ENCODE measurements at places on chromosomes 12 and 14.

DNA sequence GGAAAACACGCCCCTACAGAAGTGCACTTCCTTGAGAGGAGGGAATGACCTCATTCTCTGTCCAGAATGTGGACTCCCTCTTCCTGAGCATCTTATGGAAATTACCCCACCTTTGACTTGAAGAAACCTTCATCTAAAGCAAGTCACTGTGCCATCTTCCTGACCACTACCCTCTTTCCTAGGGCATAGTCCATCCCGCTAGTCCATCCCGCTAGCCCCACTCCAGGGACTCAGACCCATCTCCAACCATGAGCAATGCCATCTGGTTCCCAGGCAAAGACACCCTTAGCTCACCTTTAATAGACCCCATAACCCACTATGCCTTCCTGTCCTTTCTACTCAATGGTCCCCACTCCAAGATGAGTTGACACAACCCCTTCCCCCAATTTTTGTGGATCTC is 5.0 kb upstream of the INHBE start:
- no peak for DNase-seq

GRCh38 chr12:11834931-11835330 is 185.5 kb downstream of the ETV6 start:
- DNase-seq: no peak

DNA sequence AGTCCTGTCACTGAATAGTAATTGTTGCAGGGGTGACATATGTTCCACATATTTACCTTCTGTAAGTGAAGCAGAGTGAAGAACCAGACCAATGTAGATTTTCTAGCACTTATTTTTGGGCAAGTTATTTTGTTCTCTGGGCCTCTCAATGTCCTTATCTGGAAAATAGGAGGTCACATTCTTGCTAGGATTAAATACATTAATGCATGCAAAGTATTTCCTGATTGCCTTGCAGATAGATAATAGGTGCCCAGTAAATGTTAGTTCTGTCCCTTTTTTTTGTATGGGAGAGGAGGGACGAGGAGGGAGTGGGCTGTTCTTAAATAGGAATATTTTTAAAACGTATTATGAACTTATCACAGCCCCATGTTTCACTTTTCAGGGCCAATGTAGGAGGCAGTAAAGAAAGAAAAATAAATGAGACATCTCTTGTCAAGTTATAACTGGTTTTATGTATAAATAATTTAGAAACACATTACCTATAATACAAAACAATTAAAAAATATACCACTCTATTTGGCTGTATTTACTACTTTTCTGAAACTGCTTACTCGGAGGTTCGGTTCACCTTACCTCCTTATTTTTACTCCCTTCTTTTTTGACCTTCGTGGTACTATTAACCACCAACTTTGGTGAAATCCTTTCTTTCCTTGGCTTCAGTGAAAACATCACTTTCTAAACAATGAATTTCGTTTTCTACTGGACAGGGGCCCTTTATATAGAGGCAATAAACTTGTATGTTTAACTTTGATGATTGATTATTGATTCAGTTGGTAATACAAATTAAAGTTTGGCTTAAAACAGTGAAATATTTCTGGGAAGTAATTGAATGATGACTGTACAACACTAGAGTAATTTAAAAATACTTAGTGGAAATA is 41.9 kb downstream of the DIP2B start:
- no peak for DNase-seq

DNA sequence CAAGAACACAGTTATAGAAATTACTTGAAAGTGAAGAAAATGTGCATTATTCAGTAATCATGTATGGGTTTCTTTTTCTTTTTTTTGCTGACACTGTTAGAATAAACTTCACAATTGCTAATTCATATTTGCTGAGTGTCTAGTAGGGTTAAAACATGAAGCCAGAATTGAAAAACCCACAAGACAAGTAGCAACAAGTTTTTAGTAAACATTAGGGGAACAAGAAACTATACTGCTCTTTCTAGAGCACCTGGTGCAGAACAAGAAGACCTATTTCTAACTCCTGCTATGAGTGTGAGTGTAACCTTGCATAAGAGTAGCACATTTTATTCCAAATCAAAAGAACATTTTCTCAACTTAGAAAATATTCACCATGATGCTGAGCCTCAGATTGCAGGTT is 83.2 kb downstream of the ITPR2 start:
- no peak for DNase-seq

DNA sequence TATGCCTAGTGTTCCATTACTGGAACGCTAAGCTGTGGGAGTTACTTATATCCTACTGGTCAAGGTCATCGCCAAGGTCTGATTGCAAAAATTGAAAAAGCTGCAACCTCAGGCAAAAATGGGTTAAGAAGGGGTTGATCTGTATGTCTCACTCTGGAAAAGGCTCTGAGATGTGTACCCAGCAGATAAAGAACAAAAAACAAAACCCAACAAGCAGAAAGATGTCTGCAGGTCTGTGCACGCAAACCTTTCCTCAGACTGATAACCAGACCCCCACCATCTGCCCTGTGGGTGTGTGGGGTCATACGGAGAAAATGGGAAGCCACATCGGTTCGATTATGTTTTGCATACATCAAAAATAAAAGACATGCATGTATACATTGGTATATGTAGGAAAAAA is 56.4 kb downstream of the TESC start:
- no peak for DNase-seq

DNA sequence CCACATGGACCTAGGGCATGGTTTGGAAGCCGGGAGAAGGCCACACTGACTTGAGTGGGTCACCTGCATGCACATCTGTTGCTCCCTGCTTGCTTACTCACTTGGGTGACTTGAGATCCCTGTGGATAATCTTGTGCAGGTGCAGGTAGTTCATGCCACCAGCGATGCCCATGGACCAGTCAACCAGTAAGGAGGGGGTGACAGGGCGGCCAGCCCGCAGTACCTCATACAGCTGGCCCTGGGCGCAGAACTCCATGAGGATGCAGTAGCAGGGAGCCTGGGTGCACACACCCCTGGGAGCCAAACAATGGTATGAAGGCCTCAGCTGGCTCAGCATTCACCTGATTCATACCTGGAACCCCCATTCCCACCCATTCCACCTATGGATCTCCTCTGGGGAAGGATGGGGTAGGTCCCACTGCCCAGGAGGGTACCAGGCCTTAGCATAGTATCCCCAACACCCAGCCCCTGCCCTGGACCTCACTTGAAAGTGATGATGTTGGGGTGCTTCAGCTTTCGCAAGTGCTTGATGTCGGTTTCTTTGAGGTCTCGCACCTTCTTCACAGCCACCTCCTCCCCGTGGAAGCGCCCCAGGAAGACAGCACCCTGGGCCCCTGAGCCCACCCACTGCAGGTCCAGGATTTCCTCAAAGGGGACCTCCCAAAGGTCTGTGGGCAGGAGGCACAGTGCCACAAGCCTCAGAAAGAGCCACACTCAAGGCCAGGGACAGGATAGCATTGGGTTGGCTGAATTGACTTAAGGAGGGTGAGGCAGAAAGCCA is 13.1 kb downstream of the MAP3K12 start:
- no peak for DNase-seq

- no peak for DNase-seq
These were observed 83.2 kb upstream of the TBX3 start for GRCh38 chr12:114767084-114767760.

- no peak for DNase-seq
These were observed 21.7 kb upstream of the CTDSP2 start for GRCh38 chr12:57868221-57868620.

- DNase-seq: no peak
These were observed 13.6 kb upstream of the PAX9 start for GRCh38 chr14:36647824-36648753.

DNA sequence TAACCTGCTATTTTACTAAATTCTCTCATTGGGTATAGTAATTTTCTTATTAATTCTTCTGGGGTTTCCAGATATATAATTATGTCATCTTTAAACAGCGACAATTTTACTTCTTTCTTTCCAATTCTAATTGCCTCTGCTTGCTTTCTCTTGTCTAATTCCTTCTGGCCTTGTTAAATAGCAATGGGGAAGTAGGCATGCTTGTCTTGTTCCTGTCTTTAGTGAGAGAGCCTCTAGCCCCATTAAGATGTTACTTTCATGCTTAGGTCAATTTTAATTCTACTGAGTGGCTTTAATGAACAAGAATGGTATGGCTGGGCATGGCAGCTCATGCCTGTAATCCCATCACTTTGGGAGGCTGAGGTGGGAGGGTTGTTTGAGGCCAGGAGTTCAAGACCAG is 31.7 kb downstream of the LRTM2 start:
- no peak for DNase-seq

DNA sequence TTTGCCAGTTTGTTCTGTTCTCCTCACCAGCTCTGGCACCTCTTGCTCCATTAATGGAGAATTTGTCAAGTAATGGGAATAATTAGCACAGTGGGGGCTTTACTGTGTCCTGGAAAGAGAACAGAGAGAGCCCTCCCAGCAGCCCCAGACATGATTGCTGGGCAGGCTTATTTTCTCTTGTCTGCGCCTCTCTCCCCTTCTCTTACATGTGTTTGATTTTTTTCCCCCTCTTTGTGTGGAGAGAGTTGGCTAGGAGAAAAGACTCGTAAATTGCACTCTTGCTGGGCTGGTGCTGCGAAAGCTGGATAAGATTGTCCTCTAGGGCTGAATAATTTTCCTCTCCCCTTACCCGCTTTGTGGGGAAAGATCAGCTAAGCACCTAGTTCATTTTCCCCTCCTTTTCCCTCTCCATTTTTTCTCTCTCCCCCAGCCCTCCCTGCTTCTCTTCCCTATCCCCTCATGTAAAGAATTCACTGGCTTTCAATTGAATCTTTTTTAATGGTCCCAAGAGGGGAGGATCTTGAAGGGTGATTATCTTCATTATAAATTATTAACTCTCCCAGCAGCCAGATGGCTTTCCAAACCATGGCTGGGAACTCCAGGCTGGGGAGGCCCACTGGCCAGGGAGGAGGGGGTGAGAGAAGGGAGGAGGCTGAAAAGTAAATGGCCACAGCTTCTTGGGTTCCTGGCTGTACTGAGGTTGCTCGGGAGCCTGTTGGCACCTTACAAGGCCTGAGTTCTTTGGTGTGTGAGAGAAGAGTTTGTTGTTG is 62.2 kb downstream of the NRXN3 start:
- DNase-seq: no peak

- DNase-seq: no peak
These were observed 11.2 kb upstream of the MAP1LC3B2 start for GRCh38 chr12:116547955-116548501.

DNA sequence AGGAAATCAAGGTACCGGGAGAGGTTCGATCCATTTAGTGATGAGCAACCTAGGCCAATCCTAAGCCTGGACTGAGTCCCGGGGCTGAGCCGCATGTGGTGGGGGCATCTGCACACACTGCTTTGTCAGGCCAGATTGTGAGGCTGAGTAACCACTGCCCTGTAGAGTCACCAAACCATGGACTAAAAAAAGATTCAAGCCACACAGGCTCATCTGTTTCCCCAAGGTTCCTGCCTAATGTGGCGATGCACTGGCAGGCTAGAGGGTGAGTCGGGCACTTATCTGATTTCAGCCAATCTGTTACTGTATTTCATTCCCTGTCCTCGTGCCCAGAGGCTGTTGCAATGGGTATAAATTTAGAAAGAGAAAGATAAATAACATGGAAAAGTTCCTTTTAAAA is 140.8 kb downstream of the TTC7B start:
- DNase-seq: no peak

DNA sequence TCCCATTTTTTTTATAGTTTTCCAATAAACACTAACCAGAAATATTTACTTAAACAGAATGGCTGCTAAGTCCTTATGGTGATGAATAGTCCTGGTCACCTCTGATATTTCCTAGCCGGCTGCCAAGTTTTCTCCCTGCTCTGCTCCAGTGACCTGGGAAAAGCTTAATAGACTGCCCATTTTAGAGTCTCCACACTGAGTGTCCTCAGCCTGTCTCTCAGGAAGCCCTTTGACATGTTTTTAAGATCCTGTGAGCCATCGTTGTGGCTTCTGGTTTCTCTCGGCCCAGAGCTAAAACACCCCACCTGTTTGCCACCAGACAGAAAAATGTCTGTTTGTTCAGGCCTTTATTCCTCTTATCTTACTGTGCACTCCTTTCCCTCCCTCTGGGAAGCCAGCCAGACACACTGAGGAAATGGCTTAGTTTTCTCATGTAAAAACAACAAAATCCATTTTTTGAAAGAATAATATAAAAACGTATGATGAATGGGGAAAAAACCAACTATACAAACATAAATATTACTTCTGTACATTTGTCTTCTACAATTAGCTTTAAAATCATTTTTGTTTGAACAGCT is 25.4 kb upstream of the ALDH2 start:
- DNase-seq: no peak

DNA sequence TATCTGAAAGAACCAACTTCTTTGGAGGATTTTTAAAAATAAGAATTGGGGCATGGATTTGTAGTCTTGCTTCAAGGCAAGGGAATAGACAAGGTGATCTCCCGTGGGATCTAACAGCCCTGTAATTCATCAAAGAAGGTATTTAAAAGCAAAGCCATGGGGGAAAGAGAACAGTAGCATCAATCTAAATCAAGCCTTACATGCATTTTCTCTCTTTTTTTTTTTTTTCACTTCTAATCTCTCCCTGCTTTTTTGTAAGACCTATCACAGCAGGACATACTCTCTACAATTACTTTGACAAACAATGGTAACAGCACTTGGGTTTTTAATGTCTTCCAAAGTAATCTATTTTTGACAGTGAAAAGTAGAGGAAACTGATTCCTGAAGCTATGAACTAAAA is 367.9 kb downstream of the PAWR start:
- DNase-seq: no peak

DNA sequence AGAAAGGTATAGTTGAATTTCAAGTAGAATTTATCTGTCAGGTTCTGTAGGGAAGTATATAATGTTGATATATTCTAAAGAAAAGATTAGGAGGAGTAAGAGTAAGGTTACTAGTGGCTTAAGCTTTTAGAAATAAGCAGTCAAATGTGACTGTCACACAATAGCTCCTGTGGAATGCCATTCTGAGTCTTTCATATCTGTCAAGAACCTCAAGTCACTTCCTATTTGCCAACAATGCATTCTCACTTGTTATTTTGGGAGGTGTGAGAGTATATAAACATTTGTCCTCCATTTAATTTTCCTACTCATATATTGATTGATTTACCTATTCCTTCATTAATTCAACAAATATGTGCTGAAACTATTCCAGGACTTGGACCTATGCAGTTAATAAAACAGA is 11.7 kb downstream of the CLEC9A start:
- DNase-seq: no peak

DNA sequence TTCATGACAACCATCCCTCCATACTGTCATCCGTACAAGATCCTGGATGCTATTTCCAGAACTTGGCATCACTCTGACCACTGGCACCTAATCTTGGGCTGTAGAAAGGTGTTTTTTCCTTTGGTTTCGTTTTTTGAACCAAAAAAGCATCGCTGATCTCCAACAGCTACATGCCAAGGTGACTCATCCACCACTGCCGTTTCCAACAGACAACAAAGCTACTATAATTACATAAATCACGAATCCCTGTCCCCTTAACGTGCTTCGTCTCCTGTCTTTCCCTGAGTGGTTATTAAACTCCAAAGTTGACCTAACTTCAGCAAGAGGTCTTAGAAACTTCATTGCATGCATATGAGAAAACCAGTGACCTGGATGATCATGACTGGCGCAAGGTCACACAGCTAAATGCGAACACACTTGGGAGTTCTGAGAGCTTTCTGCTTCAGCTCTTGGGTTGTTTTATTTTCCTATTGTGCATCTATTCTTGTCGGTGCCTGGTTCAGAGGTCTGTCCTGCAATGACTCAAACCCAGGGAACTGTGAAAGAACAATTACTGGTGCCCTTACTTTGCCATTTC is 99.9 kb downstream of the PPM1H start:
- no peak for DNase-seq

All from cortex of kidney (tissue), 1 donor.